ENCODE measurements at places on chromosomes 13 and 19.

DNA sequence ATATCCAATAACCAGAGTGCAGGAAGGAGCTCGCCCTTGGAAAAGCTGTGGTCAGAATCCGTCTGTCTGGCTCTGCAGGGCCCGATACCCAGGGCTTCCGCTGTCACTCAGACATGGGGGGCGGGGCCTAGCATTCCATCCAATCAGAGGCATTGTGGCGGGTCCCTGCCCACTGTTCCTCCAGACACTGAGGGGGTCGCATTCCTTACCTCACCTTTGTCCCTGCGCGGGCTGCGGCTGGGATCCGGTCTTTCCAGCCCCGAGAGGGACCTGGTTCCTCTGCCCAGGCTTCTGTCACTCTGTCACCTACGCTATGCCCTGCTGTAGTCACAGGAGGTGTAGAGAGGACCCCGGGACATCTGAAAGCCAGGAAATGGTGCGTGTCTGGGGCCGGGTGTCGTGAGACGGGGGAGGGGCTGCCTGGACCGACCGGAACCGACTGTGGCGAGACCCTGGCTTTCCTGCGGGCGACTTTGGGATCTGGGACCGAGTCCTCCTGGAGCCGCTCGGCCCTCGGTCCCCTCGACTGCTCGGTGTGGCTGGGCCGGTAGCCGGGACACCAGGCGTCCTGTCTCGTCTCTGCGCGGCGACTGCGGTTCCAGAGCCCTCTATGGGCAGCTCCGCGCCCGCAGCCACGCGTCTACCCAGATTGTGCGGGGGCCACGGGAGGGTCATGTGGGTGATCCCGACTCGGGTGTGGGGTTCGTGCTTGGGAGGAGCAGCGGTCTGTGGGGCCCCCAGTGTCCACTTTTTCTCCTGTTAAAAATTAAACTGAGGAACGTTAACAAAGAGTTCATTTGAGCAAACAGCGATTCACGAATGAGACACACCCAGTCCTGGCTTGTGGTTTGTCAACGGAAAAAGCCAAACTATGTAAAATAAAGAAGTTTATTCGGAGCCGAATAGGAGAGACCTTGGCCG, at the start of gene ZNF69:
ZNF69 (plus strand) TSS at position 172 of the 921 bp plus-strand sequence; CDS start at position 314, 142 bp downstream.
- DNase-seq: peak; percentile 74

- no peak for DNase-seq
Measured at GRCh38 chr19:27780367-27781075, 1432.4 kb downstream of the UQCRFS1 start.

GRCh38 chr19:6639439-6639838, 30.5 kb downstream of the TNFSF14 start:
- DNase-seq: no peak

DNA sequence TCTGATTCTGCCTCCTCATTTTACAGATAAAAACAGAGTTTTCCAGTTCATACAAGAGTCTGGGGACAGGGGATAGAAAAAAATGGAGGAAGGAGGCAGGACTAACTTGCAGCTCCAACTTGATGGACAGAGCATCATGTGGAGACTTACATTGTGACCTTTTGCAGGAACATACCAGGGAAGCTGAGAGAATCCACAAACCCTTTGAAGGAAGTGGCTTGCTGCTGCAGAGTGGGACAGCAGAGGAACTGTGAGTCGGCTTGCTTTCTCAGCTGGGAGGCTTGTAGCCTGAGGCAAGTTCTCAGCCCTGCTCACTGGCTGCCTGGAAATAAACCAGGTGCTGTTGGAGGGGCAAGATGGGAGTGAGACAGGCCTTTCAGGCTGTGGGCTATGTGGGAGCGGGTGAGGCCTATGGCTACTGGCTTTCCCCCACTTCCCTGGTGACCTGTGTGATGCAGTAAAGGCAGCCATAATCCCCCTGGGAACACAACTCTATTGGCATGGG, 614.4 kb downstream of the KCTD12 start:
- no peak for DNase-seq

GRCh38 chr13:59748046-59748445, 415.7 kb downstream of the DIAPH3 start:
- DNase-seq: no peak

GRCh38 chr19:35811317-35812219, 1.1 kb downstream of the PRODH2 start:
- DNase-seq: no peak

DNA sequence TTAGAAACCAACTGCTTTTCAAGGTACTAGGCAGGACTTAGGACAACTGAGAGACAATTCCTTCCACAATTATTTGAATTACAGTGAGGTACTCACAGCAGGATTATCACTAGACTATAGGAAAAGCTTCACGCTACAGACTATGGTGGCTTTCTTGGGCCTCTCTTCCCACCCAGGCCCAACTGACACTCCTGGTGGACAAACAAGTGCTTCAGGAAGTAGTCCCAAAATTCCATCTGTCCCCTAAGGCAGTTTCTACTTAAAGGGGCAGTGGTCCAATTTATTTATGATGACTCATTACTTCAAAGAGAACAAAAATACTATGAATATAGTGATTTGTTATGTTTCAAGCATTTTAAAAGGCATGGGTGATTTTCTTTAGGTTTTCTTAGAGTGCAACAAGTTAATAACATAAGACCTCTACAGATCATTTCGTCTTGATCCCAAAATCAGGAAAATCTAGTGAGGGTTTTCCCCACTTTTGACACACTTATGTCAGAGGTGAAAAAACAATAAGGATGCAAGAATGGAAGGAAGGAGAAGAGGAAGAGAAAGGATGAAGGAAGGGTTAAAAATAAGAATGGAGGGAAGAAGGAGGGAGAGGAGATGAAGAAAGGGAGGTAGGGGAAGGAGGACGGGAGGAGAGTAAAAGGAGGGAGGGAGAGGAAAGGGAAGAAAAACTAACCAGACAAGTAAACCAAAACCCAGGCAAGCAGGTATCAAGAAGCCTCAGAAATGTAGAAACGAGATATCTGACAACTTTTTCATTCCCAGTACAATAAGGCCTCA, 100.7 kb downstream of the SERP2 start:
- no peak for DNase-seq

- no peak for DNase-seq
Measured at GRCh38 chr19:13795595-13796300, 505 bp downstream of the ZSWIM4 start.

- DNase-seq: no peak
Measured at GRCh38 chr19:10762656-10763055, 44.8 kb downstream of the DNM2 start.

DNA sequence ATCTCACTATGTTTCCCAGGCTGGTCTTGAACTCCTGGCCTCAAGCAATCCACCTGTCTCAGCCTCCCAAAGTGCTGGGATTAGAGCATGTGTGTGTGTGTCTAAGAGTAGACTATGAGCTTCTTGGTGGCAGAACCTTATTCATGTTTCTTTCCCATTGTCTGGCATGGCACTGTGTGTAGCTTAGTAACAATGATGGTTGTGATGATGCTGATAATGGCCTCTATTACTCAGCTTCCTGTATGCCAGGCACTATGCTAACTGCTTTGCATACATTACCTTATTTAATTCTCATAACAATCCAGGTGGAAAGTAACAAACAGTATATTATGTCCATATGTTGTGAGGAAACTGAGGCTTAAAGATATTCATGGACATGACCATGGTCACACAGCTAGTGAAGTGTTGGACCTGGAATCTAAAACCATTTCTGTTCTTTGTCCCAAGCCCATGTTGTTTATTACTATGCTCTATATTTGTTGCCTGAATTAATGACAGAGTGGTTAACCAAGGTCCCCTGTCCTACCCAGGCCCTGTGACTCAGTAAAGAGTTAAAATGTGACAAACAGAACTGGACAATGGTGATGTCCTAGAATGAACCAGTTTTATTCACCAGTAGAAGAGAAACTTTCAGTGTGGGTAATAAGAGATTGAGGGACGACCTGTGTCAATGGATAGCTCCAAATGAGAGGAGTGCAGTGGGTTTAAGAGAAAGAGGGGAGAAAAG, 109.6 kb downstream of the KLF5 start:
- no peak for DNase-seq

- DNase-seq: no peak
Measured at GRCh38 chr19:3617463-3617862, 9.1 kb downstream of the CACTIN start.

- no peak for DNase-seq
Measured at GRCh38 chr13:110351636-110352420, 44.7 kb downstream of the COL4A2 start.

DNA sequence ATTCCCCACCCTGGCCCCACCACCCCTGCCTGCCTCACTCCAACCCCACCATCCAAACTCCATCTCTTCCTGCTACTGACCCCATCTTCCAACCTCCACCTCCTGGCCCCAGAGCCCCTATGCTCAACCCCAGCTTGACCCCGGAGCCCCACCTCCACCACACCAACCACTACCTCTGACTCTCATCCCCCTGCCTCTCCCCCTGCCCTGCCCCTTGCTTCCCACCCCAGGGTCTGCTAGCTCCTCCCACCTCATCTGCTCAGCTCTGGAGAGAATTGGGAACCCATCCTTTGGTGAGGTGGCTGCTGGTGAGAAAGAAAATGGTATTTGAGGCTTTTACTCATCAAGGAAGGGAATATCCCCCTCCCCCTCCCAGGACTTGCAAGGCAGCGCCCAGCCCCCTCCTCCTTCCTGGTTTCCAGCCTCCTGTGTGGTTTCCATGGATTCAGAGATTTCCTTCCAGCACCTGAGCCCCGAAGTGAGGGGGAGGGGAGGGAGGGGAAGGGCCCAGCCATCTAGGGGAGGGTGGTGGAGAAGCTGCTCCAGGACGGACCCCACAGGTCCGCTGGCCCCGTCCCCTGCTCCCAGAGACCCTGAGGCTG, 11.4 kb upstream of the PEPD start:
- DNase-seq: no peak

GRCh38 chr13:51599444-51600176, 15.3 kb downstream of the WDFY2 start:
- DNase-seq: no peak

DNA sequence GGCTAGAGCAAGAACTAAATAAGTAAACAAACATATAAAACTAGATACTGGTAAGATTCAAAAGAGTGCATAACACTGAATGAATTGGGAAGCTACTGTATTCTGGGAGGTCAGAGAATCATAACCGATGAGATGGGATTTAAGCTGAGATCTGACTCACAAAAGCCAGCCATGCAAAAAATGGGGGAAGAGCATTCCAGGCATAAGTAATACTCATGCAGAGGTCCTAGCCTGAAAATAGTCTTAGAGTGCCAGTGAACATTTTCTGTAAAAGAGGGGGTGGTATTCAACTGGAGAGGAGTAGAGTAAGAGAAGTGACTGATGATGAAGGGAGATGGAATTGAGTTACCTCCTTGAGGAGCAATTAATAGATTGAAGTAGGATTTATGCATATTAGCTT, 872.0 kb upstream of the GPC6 start:
- DNase-seq: no peak

- DNase-seq: no peak
Measured at GRCh38 chr19:22882797-22883196, 50.7 kb downstream of the ZNF723 start.

DNA sequence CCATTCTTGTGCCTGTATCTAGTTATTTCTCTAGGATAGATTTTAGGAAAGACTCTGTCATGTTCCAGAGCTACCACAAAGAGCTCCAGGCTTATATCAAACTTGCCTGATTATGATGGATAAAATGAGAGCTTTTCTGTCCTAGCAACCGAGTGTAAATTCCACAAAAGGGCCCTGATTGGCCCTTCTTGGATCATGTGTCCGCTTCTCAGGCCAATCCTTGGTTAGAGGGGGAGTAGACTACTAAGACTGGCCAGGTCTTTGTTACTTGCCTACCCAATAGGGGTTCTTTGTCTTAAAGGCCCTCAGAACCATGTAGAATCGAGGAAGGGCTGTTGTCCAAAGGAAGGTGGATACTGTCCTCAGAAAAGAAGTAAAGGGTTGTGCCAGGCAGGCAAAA, 2.4 kb downstream of the DHX34 start:
- DNase-seq: no peak

GRCh38 chr13:97946951-97947588, 6.4 kb upstream of the IPO5 start:
- no peak for DNase-seq

GRCh38 chr19:21463449-21464105, 41.8 kb upstream of the ZNF429 start:
- no peak for DNase-seq

DNA sequence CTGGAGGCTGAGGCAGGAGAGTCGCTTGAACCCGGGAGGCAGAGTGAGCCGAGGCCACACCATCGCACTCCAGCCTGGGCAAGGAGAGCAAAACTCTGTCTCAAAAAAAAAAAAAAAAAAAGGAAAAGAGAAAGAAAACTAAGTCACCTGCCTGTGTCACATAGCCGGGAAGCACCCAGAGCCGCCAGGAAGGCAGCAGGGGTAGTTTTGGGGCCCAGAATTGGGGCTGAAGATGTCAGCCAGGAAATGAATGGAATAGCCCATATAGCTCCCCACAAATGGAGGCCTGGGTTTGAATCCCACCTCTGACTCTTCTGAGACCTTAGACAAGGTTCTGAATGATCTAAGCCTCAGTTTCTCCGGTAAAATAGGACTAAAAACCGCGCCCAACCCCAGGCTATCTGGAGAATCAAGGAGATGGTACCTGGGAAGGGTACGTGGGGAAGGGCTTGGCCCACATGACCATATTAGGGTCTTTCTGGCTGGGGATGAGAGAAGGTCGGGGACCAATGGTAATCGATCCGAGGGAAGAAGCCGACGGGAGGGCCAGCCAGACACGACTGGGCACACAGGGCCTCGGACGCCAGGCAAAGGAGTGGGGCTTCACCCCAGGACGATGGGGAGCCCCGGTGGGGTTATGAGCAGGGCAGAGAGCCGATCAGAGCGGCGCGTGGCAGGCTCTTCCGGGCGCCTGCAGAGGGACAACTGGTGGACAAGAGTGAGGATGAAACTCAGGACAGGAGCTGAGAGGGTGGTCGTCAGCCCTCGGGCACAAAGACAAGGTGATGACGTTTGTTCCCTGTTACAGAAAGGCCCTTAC, 14.4 kb downstream of the CCDC124 start:
- DNase-seq: no peak

DNA sequence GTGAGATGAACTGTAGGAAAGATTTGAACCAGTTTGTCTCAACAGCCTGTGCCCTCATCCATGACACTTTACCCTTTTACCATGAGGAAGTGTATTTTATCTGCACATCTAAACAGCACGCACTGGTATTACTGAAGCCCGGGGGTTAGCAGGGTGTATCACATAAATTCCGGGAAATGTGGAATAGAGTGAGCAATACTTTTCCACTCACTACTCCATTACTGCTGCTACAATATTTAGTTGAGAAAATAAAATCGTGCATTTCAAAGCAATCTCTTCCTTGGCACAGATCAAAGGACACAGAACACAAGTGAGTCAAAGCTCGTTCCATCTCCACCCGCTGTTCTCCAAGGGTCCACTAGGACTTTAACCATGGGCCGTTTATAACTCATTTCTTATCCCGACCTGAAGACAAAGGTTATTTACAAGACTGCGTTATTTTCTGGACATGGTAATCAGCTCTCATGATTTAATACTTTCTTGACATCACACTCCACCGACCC, 35.2 kb downstream of the STK24 start:
- no peak for DNase-seq
